GM20000 (cell line): ENCODE measurements at places on chromosomes 1 and 21.

- no peak for DNase-seq
Observed at GRCh38 chr1:172670791-172671190, 11.9 kb downstream of the FASLG start.

GRCh38 chr1:21308330-21308729 lies 18.1 kb upstream of the ECE1 start:
- DNase-seq: no peak

GRCh38 chr1:70528590-70529333 lies 117.7 kb downstream of the CTH start:
- DNase-seq: peak; percentile 30

DNA sequence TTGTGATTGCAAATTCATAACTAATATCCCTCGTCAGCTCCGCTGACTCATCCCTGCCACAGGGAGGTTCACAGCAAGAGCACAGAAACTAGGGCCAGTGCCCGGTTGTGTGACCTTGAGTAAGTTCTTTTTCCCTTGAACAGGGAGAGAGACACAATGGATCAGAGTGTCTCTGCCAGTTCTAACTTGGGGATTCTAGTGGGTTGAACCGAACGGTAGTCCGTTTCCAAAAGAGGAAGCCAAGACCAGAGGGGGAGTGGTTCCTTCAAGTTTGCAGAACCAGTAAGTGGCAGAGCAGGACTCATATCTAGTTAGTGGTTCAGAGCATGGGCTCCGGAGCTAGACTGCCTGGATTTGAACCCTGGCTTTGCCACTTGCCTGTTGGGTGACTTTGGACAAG lies 4.9 kb upstream of the SHISA4 start:
- no peak for DNase-seq

GRCh38 chr1:29584776-29585175 lies 348.5 kb downstream of the PTPRU start:
- no peak for DNase-seq

- DNase-seq: no peak
Observed at GRCh38 chr1:64798872-64799271, 54.0 kb downstream of the RAVER2 start.

- no peak for DNase-seq
Observed at GRCh38 chr1:175901076-175901836, 157.9 kb upstream of the TNR start.

DNA sequence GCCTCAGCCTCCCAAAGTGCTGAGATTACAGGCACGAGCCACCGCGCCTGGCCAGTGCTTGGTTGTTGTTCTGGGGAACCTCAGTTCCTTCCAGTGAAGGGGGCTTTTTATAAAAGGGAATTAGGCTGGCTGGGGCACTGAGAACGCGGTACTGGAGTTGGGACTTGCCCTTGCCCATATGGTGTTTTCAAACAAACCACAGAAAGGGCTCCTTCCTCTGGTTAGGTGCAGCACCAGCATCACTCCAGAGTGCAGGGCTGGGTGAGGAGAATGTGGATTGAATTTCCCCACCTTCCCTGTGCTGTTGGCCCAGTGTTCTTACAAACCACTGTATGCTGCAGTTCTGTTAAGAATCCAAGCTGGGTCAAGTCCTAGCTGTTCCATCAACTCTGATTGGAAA lies 5.3 kb downstream of the MAN1C1 start:
- DNase-seq: no peak

DNA sequence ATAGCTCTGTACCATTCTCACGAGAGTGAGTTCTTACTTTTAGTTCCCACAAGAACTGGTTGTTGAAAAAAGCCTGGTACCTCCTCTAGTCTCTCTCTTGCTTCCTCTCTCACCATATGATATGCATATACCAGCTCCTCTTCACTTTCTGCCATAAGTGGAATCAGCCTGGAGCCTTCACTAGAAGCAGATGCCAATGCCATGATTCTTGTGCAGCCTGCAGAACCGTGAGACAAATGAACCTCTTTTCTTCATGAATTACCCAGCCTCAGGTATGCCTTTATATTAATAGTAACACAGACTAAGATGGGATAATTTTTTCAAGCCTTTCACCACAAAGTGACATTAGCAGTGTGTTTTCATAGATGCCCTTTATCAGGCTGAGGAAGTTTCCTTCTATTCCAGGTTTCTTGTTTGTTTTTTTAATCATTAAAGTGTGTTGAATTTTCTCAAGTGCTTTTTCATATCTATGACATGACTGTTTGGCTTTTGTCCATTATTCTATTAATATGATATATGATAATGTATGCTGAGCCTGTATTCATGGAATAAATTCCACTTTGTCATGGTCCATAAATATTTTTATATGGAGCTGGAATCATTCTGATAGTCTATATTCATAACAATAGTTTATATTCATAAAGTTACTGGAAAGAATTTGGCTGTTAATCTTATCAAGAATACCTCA lies 40.7 kb upstream of the C1orf185 start:
- DNase-seq: no peak

DNA sequence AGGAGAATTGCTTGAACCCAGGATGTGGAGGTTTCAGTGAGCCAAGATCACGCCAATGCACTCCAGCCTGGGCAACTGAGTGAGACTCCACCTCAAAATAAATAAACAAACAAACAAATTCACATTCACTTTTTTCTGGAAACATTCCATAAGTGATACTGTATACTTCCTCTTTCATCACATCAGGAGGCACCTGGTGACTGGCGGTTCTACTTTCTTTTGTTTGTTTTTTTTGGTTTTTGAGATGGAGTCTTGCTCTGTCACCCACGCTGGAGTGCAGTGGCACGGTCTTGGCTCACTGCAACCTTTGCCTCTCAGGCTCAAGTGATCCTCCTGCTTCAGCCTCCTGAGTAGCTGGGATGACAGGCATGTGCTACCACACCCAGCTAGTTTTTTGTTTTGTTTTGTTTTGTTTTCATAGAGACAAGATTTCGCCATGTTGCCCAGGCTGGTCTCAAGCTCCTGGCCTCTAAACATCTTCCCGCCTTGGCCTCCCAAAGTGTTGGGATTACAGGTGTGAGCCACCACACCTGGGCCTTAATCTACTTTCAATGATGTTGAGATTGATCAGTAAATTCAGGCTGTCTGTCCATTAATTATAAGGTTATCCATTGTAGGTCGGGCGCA lies 10.7 kb downstream of the HAPLN2 start:
- no peak for DNase-seq

DNA sequence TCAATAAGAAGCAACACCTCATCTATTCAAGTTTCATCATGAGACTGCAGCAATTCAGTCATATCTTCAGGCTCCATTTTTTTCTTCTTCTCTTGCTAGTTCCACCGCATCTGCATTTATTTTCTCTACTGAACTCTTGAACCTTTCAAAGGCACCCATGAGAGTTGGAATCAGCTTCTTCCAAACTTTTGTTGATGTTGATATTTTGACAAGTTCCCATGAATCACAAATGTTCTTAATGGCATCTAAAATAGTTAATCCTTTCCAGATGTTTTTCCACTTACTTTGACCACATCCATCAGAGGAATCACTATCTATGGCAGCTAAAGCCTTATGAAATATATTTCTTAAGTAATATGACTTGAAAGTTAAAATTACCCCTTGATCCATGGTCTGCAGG lies 434.3 kb downstream of the GPATCH2 start:
- no peak for DNase-seq

DNA sequence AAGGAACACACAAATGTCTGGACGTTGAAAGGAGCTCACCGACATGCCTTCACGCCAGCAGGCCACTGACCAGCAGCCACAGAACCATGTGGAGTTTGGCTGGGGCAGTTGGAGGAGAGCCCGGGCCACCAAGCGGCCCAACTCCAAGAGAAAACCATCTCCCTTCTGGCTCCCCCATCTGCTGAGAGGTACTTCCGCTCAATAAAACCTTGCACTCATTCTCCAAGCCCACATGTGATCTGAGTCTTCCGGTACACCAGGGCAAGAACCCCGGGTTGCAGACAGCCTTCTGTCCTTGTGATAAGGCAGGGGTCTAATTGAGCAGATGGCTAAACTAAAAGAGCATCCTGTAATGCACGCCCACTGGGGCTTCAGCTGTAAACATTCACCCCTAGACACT lies 24.4 kb downstream of the RGS4 start:
- DNase-seq: no peak

- DNase-seq: no peak
Observed at GRCh38 chr21:34935452-34935851, 113.7 kb downstream of the RUNX1 start.

- DNase-seq: no peak
Observed at GRCh38 chr1:205319081-205320018, 2.2 kb downstream of the NUAK2 start.

- DNase-seq: no peak
Observed at GRCh38 chr21:44499211-44499560, 40.8 kb downstream of the KRTAP10-1 start.

DNA sequence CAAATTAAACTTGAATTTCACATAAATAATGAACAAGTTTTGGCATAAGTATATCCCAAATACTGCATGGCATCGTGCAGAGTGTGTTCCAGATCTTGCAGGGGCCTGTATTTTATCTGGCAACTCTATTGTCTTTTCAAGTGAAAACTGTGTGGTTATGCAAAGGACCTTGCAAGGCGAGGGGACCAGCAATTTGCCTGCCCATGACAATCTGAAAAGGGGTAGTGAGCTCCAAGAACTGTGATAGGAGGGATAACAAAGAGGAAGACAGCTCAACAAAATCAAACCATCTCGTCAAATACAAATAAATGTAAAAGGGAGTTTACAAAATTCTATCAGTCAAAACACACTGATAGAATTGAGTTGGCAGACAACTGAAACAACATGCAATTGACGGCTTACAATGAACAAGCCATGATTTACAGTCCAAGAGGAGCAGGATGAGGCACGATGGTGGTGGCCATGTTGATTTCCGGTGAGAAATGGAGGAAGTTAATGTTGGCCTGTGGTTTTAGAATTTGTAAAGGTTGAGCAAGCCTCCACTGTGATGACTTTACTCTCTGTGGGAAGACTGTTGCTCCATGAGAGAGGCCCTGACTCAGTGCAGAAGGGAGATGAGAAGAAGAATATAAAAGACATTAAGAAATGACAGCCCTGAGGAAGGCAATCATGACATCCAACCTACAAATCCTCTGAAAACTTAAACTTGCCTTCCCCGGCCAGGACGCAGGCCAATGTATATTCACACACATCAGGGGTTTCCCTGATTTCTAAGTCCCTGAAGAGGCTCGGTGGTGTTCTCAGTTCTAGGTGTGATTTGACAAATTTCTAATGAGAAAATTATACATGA lies 132.2 kb downstream of the ADSS2 start:
- DNase-seq: peak; percentile 45

GRCh38 chr1:206796116-206796515 lies 23.8 kb upstream of the IL10 start:
- no peak for DNase-seq

GRCh38 chr1:27885114-27885528 lies 12.8 kb downstream of the THEMIS2 start:
- DNase-seq: no peak

DNA sequence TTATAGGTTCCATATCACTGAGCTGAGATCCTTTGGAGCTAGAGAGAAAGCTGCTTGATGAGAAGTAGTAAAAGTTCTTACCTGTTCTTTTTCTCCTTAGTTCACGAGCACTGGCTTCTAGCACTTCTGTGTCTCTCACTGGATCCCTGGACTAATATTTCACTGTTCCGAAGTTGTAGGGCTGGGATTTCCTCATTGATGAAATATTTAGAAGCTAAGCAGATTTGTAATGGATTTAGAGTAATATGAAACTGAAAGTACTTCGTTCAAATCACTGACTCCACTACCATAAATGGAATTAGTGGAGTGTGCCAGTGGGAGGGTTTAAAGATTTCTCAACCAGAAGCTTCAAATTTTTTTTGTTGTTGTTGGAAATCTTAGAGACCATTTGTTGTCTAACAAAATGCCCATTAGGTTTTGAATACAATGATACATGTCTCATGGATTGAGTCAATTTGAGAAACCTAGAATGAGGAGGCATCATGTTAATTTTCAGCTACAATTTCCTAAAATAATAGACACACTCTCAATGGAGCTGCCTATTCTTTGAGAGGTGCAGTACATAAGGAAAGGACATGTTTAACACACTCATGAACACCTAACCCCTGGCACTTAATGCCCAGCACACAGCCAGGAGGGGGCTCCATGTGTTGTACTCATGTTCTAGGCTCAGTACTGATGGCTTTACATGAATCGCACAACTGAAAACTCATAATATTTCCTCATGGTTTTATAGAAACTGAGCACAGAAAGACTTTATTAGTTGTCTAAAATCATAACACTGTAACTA lies at the start of gene GBP1:
GBP1 (minus strand) TSS at position 130 of the 790 bp plus-strand sequence. CDS start 1,974 bp downstream, outside the sequence.
- DNase-seq: peak; percentile 9

DNA sequence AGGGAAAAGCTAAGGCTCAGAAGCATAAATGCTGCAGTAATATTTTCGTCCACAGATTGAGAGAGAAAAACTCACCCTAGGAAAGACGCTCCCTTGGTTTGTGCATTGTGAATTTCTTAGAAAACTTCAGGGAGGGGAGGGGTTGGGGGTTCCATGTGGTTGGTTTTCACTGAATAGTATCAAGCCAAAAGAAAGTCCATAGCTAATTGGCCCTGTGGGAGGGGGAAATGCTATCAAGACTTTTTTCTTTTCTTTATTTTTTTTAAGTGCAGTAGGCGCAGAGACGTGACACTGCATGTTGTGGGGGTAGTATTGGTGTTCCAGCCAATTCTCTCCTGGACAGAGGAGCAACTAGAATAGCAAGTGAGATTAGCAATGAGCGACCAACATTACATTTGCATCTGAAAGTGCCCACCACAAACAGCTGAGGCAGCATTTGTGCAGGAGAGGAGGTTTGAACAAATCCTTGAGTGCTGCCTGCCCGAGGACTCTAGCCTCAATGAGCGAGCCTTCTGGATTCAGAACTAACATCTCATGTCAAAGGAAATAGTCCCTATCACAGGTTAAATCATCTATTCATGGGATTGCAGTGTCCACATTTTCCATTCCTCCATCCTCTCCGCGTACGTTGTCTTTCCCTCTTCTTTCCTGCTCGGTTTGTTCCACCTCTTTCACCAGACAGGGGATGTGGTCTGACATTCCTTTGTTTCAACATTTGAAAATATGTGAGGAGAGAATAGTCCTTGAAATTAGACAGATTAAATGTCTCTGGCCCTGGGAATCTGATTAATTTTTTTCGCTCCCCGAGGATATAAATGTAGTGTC lies 118.0 kb upstream of the MARK1 start:
- DNase-seq: no peak

- DNase-seq: no peak
Observed at GRCh38 chr1:45403298-45403697, 63.1 kb upstream of the MUTYH start.

DNA sequence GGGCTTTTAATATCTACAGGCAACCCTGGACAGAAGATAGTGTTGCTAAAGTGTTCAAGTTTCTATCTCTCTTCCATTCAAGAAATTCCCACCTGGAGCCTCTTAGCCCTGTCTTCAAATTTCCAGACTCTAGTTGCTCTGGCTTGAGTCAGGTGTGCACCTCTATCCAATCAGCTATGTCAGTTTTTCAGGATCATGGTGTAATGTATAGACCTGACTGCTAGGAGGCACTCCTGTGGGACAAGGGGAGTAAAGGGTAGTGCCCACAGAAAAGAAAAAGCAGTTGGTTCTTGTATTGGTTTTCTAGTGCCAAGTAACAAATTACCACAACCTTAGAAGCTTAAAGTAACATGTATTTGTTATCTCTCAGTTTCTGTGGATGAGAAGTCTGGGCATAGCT lies 6.2 kb upstream of the ZRANB2 start:
- DNase-seq: no peak

- peak; percentile 30 for DNase-seq
Observed at GRCh38 chr1:178092878-178093493, 918 bp upstream of the RASAL2 start.
